CD8-positive, alpha-beta memory T cell (primary cell): ENCODE measurements at places on chromosomes 4 and X.

DNA sequence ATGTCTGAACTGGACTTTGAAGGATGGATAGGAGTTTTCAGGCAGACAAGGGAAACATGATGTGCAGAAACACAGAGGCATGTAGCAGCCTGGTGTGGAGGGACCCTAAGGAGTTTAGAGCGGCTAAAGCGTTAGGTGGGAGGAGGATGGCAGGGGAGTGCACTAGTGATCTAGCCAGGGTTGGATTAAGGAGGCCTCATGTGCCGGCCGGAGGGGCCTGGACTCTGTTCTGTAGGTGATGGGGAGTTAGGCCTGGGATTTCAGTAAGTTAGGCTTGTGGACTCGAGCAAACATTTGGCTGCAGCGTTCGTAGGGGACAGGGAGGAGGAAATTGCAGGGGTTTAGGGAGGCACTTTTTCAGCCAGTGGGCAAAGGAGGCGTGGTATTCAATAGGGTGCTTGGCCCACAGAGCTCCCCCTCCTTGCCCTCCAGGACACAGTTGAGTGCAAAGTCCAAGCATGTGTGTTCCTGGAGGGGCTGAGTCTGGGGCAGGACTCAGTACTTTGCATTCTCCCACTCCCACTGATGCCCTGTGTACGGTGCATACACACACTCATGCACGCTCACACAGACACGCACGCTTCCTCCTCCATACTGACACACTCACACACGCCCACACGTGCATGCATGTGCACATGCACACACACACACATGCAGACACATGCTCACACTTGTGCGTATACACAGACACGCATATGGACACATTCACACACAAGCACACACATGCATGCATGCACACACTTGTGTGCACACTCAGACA is 18.6 kb downstream of the PSAPL1 start:
- peak; percentile 12 for DNase-seq

GRCh38 chr4:175504318-175504717 is 307.7 kb downstream of the GPM6A start:
- no peak for DNase-seq

- DNase-seq: no peak
Measured at GRCh38 chr4:88318751-88319350, 34.5 kb upstream of the PPM1K start.

- DNase-seq: no peak
Measured at GRCh38 chr4:122896270-122896669, 26.1 kb downstream of the NUDT6 start.

GRCh38 chrX:153775293-153776119 is 5.3 kb upstream of the SRPK3 start:
- no peak for DNase-seq

DNA sequence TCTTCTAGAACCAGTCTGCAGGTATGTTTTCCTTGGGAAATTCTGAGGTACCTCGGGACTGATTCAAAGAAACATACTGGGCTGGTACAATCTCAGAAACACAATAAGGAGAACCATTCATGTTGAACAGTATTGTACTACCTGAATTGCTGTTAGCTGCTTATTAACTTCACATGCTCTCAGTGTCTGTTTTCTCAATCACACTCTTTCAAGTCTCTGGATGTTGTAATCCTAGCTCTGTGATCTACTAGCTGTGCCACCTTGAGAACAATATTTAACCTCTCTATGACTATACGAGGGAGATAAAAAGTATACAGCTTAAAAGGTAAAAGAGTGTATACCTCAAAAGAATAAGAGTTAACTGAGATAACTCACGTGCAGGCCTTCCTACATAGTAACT is 10.3 kb downstream of the CCDC158 start:
- DNase-seq: no peak

GRCh38 chrX:30270639-30271038 is 23.7 kb downstream of the MAGEB1 start:
- DNase-seq: no peak

- no peak for DNase-seq
Measured at GRCh38 chrX:40151211-40152172, 53.7 kb upstream of the BCOR start.

DNA sequence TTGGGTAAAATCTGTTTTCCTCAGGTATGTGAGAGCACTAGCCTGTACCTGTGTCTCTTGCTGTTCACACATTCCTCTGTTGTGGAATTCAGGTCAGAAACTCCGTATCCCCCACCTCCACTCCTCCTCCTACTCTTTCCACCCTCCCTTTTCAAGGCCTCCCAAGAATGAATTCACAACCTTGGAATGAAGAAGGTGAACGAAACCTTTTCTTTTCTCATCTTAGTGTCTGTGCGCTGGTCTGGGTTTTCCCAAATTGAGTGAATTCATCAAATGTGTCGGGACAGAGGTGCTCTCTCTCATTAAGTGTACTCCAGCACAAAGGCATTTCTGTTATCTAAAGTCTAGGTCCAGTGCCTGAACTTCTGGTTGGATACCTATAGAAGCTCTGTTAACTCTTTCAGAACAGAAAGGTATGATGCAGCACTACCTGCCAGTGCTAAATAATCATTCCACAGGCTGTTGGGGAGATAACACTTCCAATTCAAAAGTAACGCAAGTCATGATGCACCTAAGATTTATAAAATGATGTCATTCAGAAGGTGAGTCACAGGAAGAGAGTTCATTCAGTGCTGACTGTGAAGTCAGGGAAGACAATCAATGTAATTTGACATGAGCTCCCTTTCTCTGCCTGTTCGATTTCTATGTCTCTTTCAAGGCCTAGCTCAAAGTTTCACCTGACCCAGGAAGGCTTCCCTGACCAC is 41.9 kb downstream of the COL4A6 start:
- DNase-seq: no peak

- no peak for DNase-seq
Measured at GRCh38 chr4:122480655-122481487, 24.3 kb upstream of the IL2 start.

DNA sequence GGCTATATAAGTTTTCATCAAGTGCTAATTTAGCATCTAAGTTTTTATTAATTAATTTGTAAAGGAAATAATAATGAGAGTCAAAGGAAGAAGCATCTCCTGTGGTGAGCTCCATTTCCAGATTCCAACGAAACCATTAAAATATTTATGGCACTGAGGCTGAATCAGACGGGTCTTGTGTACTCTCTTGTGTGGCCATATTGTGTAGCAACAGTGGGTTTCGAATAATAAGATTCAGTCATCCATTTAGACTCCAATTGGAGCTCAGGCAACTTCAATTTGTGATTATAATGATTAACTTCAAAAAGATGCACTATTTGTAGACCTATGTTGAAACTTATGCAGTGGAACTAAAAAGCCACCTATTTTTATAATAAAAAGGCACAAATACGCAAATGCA is 82.4 kb downstream of the SNCA start:
- no peak for DNase-seq

- DNase-seq: no peak
Measured at GRCh38 chr4:17490575-17491059, 21.3 kb downstream of the QDPR start.

DNA sequence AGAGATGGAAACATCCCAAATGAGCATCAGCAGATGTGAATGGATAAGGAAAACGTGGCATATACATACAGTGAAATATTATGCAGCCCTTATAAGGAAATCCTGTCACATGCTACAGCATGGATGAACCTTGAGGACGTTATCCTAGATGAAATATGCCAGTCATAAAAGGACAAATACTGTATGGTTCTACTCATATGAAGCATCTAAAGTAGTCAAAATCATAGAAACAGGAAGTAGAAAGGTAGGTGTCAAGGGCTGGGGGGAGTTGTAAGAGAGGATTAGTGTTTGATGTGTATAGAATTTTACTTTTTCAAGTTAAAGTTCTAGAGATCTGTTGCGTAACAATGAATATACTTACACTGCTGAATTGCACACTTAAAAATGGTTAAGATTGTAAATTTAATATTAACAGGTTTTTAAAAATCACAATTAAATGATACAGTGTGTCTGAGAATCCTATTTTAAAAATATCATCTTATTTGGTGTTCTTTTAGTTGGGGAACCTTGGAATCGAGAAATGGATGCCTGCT is 58.5 kb downstream of the KDM6A start:
- no peak for DNase-seq
